ENCODE measurements at places on chromosomes 4 and X.

DNA sequence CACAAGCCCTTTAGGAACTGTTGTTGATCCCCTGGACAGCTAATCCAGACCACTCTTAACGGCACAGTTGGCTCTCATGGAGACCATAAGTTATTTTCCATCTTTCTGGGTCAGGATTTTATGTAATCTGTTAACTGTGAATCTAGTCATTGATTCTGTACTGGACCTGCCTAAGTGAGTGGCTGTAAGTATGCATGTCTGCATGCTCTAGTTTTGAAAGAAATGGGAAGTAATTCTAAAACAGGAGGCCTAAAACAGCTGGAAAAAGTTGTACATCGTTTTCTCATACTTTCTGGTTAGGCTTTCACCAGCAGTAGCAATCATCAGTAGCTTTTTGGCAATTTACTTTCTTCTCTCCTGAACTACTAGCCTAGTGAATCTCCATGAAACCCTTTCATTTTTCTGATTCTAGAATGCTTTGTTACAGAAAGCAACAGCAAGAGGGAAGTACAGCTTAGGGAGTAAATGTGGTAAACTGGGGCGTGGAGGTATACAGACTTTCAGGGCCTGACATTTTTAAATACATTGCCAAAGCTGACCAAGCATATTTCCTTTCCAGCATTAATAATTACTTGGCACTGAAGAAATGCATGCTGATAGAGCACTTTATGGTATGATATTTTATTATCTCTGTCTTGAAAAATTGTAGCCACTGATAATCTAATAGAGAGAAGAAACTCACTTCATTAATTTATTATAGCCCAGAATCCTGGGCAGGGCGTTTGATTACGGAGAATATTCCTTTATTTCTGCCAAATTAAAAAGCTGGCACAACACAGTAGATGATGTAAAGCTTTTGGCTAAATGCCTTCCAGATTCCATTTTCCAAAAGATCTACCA is 202.7 kb downstream of the BANK1 start:
- DNase-seq: no peak

DNA sequence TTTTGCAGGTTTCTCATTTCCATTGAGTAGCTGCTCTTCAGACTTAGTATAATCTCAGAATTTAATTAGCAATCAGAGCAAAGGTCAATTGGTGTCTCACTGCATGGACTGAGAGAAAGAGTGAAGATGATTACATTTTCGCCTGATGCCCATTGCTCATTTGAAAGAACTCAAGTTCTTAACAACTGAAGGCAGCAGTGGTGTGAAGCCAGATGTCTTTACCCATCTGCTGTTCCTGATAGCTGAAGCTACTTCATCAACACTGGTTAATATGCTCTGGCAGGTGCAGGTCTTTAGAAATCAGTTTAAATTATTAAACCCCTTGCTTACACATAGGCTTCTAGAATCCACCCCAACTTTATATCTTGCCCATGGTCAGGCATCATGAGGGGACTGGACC is 64.5 kb upstream of the FRAS1 start:
- no peak for DNase-seq

DNA sequence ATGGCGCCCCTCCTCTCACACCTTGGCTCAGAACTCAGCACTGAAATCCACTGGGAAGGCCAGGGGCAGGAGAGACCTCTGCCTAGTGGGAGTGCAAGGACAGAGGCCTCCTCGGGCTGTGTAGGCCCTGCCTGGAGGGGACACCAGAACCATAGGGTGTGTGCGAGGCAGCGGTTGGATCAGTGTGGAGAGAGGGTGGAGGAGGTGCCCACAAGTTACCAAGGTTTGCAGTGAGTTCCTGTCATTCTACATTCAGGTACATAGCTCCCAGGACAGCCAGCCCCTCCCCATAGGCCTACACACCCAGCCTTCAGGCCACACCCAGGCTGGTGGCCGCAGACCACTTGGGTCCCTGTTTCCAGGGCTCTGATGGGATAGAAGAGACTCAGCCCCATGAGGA is 19.2 kb upstream of the SPON2 start:
- DNase-seq: no peak

GRCh38 chrX:150119323-150119722 is 181.0 kb upstream of the EOLA2 start:
- no peak for DNase-seq

DNA sequence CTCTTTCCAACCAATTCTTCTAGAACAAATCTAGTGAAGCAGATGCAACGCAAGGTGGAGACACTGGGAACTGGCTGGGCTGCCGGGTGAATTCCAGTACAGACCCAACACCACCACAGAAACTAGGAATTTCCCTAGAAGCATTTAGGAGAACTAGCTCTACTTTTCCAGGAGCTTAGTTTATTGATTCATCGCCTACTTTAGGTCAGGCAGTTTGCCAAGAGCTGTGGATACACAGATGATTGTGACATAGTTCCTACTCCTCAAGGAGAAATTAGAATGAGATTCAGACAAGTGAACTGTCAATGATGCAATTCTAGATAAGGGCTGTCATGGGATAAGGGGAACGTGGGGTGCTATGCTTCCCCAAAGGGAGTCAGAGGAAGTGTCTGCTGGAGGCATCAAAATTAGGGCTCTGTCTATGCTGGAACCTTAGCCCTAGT is 350.0 kb downstream of the CAMK2D start:
- no peak for DNase-seq

DNA sequence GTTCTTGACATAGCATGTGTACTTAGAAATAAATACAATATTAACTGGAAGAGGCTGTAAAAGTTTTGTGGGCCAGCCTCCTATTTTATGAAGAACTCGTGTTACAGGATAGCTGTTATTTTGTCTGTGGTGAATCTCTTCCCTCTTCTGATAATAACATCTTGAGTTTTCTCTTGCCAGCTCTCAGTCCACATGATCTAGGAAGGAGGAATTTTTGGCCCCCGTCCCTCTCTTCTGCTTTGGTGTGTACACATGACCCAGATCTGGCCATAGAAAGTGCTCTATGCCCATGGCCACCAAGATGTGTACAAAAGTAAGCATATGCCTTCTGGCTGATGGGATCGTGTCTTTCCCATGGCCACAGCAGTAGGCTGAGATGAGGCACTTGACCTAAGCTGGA is 108.0 kb upstream of the LEF1 start:
- no peak for DNase-seq

DNA sequence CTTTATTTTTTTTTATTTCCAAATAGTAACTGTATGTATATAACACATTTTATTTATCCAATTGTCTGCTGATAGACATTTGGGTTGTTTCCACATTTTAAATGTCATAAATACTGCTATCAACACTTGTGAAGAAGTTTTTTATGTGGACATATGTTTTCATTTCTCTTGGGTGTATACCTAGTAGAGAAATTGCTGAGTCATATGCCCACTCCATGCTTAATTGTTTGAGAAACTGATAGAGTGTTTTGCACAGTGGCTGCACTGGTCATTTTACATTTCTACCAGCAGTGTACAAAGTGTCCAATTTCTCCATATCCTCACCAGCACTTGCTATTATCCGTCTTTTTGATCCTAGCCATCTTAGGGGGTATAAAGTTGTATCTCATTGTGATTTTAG is 567.8 kb downstream of the GBA3 start:
- no peak for DNase-seq

- no peak for DNase-seq
Observed at GRCh38 chr4:5112333-5113095, 61.2 kb downstream of the STK32B start.

All from activated CD4-positive, alpha-beta T cell treated with anti-CD3 and anti-CD28 coated beads for 1 hour (primary cell).